ENCODE measurements at places on chromosomes 2 and 18. TPM values are rescaled to one million over a fixed set of nuclear protein-coding genes. Genes with fewer than 3 reads are reported as not detected.

VWA3B gene
- total RNA-seq: not detected

- DNase-seq: no peak
These were observed 15.5 kb downstream of the WDFY1 start for GRCh38 chr2:223929571-223930102.

DNA sequence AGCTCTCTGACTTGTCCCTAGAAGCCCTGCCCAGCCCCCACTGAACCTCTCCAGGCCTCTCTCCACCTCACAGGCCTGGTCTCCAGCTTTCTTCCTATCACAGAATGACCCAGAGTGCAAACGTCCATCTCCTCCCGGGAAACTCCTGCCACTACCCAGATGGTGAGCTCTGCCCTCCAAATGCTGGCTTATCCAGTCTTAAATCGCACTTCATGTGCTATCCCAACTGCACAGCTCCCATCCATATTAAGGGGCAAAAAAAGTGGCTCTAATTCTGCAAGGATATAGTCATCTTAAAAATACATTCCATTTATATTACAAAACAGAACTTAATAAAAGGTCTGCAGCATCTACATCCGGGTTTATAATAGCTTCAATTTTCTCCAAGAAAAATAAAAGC, 70.8 kb upstream of the CDC42EP3 start:
- DNase-seq: no peak

DNA sequence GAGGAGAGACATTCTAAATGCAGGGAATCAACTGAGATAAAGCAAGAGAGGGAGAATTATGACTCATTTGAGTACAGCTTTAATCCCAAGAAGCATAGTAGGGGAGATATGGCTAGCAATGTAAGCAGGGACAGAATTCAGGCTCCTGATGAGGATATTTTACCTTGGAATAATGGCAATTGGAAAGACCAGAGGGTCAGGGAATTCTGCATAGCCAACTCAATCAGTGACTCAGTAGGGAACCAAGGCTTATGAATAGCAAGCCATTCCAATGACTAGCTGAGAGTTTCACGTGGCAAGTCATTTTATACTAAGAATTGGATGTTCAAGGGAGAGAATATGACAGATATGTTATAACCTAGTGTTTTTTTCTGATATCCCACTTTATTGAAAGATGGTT, 563.8 kb upstream of the NETO1 start:
- DNase-seq: no peak

DNA sequence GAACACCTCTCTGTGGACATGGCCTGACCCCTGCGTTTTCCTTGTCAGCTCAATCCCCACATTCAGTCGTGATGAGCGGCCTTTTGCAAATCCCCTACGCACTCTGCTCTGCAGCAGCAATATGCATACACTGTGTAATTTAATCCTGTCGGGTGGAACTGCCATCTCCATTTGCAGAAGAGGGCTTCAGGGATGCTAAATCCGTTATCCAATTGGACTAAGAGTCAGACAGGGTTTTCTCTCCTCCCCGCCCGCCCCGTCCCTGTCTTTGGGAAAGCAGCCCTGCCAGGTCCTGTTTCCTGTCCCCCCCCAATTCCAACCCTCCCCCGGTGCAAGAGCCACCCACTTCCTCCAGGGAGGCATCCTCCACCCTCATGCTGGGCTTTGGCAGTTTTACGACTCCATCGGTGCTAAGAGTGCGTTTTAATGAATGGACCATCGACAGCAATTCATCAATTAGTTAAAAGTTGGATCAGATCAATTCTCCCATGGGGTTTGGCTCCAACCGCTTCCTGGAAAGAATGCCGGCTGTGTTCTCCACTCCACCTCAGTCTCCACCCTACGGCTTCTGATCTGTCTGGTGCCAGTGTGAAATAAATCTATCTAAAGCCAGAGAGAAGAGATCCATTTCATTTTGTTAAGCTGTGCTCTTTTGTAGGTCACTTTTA, 53.5 kb upstream of the ASAP2 start:
- DNase-seq: no peak

DLX2 gene
- 0.41 TPM for total RNA-seq

- no peak for DNase-seq
These were observed 23.1 kb upstream of the TXNDC2 start for GRCh38 chr18:9862686-9863085.

UCN gene
- 1.4 TPM for total RNA-seq

DNA sequence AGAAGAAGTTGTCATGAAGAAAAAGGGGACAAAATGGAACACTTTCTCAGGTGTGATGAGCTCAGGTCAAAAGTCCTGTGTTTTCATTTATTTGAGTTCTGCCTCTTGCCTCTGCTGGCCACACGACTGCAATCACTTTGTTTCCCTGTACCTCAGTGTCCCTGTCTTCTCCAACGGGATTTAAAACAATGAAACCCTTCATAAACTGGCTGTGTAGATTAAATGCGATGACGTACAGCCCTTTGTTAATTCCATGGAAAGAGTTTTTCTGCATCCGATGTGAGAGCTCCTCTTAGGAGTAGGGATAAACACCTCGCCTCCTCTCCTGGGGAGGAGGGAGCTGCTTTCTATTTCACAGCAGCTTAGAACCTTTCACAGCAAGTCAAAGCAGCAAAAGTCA, 51.5 kb upstream of the CNGA3 start:
- DNase-seq: peak; percentile 10

- no peak for DNase-seq
These were observed 328.8 kb downstream of the ARL6IP6 start for GRCh38 chr2:153047220-153047619.

GRCh38 chr2:57880967-57881366, 165.6 kb upstream of the VRK2 start:
- DNase-seq: no peak

MC5R gene
- not detected for total RNA-seq

- DNase-seq: no peak
These were observed 31.5 kb downstream of the LYPD1 start for GRCh38 chr2:132638313-132639040.

GRCh38 chr18:25669741-25670140, 317.8 kb upstream of the ZNF521 start:
- DNase-seq: no peak

GRCh38 chr2:227657199-227657845, 9.3 kb upstream of the SCYGR5 start:
- DNase-seq: no peak

DNA sequence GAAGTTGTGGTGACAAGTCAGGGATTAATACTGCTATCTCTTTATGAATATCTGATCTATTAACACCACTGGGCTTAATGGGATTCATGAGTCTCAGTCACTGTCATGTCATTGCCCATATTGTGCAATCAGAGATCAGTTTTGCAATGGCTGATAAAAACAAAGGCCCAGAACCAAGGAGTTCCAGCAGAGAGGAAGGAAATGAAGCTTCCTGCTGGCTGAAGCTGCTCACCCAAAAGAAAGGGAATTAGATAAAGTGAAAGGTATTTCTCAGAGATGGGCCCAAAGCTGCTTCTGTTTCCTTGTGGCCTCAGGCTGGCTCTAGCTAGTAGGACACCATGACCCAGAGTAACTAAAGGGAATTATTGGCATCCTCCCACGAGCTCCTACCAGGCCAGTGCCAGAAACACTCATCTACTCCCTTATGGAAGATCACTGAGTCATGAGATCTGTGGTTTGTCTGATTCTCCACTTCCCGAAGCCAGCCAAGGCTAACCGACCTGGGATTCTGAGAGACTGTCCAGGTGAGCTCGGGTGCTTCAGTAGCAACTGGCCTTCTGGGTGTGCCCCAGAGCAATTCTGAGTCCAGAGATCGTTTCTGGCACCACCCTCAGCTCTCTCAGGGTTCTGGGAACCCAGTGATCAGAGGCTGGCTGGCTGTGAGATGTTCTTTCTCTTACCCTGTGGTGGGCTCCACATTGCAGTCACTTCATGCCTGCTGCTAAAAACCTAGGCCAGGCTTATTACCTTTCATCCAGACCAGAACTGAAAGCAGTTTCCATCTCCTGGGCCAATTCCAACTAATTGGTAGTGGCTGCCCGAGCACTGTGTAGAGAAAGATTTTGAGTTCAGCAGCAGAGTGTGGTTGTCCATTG, 129.5 kb upstream of the PELI1 start:
- DNase-seq: no peak

DNA sequence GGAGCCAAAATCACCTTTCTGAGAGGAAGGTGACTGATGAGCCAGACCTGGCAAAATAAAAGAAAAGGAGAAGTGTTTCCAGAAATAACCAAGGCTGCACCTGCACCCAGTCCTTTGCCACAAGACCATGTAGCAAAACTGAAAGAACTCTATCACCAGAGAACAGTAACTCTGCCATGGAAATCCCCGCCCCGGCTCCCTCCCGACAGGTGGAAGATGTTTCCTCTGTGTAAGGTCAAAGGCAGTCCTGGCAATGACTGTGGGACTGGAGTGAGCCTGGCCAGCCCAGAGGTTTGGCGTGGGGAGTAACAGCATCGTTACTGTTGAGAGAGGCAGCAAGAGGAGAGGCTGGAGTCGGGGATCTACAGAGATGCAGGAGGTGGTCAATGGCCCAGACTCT, 42.3 kb downstream of the SPRED2 start:
- no peak for DNase-seq

HAUS1 gene
- 83.5 TPM for total RNA-seq

GORASP2 gene
- total RNA-seq: 75.4 TPM

- DNase-seq: no peak
These were observed 5.5 kb downstream of the TMEM37 start for GRCh38 chr2:119436993-119437772.

DNA sequence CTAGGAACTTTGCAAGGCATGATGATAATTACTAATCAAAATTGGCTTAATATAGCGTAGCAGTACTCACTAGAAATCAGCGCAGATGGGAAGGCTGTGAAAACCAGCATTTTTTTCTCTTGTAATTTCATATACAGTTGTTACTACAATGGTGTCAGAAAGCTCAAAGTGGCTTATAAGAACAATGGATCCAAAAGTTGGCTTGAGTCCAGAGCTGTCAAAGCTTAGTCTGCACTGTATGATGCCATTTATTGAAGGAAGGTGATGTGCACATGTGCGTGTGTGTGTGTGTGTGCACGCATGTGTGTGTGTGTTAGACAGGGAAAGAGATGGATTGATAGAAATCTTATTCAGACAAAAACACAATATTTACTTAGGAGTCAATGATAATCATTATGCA, 341.3 kb downstream of the TGIF1 start:
- DNase-seq: no peak

DNA sequence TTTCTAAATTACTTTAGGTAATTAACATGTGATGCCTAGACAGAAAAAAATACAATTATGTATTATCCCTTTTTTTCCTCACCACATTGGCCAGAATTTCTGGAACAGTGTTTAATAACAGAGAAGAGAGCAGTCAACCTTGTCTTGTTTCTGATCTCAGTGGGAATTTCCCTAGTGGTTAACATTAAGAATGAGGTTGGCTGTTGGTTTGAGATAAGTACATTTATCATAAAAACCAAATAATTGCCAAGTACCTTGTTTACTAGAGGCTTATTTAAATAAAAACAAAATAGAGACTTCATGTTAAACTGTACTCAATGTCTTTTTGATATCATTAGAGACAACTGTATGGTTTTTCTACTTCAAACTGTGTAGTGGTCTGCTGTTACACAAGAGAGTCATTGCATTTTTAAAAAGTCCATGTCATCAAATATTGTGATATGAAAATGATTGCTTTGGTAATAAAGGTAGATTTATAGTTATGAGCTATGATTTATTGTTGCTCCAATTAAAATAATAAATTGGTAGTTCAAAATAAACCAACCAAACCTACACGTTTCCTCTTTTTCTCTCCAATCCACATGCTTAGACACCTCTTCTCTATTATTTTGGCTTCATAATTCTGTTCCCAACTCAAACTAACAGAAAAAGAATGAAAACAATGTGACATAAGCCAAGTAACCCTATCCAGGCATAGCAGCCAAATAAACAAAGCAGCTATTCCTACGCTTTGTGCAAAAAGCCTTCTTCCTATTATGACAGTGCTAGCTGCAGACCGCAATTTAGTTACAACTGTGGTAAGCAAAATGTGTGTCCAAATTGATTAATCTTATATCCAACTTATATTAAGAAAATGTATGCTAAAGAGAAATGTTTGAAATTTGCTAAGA, 20.9 kb upstream of the TANK start:
- DNase-seq: no peak

TANC1 gene
- 80.0 TPM for total RNA-seq

DNA sequence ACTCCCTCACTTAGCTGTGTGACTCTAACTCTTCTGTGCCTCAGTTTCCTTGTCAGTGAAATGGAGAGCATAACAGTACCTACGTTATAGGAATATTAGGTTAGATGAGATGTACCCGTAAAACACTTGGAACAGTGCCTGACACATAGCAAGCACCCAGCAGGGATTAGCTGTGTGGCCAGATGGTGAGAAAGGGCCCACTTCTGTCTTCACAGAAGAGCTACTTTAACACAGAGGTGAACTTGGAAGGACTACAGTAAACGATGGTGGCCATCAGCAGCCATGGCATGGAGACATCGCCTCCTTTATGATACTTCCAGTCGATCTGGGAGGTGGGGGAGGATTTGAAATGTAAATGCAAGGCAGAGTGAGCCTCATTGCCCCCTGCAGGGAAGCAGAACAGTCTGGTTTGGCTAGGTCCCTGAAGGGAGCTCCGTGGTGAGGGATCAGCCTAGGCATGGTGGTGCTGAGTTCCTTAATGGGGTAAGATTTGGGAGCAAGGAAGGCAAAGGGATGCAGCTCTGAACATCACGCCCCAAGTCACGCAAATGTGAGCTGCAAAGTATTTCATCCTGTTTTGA, 101.7 kb upstream of the ALPP start:
- no peak for DNase-seq

- no peak for DNase-seq
These were observed 20.9 kb downstream of the ARMC9 start for GRCh38 chr2:231219289-231219688.

- peak; percentile 60 for DNase-seq
These were observed 104.9 kb downstream of the MBD2 start for GRCh38 chr18:54119524-54120019.

DNA sequence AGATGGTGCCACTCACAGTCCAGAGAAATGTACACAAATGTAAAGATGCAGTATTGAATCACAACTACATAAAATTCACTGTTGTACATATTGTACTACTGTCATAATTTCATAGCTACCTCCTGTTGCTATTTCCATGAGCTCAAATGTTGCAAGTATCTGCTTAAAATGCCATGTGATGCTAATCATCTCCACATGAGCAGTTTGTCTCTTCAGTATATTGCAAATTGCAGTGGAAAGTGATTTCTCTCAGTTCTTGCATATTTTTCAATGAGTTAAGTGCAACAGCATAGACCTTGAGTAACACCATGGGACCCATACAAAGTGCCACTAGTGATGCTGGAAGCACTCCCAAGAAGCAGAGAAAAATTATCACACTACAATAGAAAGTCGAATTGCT, 51.9 kb downstream of the MAIP1 start:
- no peak for DNase-seq

HOXD12 gene
- not detected for total RNA-seq

- DNase-seq: no peak
These were observed 58.1 kb downstream of the IL1R2 start for GRCh38 chr2:102049756-102050443.

CD8A gene
- not detected for total RNA-seq

DNA sequence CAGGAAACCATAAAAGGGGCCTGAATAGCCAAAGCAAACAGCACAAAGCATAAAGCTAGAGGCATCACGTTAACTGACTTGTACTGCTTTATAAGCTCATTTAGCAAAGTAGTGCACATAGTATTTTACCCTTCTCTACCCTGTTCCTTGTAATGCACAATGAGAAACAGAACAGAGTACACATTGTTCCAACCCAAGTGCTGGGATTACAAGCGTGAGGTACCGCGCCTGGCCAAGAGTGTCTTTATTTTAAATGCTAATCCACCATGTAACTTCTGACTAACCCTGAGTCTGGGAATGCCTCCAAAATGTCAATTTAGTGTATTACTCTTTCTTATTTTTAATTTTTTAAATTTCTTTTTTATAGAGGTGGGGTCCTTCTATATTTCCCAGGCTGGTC, 46.4 kb upstream of the STON1 start:
- DNase-seq: no peak

Data from glomerular endothelial cell (primary cell).